Fibroblast of skin of scalp (primary cell): ENCODE measurements at places on chromosomes 3 and 15.

DNA sequence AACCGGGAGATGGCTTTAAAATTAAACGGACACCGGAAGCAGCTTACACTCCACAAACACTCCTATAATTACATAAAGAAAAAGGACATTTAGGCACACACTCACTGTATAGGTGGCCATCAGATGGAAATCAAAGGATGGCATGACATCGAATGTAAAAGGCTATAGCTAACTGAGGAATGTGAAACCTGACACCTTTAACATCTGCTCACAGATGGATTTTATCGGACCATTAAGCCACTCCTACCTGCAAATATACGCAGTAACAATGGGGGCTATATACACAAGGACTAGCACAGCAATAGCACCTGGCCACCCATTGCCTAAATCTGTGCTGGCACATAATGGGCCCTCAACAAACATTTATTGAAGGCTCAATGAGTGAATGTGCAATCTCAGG, 14.5 kb upstream of the RBSN start:
- DNase-seq: no peak

DNA sequence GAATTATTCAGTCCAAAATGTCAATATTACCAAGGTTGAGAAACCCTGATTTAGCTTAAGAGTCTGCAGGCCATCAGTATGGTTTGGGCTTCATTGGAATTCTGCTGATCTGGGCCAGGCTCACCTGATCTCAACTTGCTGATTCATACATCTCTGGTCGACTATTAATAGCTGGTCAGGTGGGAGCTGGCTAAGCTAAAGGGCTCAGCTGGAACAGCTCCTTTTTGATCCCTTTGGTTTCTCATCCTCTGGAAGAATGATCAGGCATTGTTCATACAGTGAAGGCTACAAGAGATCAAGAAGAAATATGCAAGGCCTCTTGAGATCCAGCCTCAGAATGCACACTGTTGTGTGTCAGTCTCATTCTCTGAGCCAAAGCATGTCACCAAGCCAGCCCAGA, 123.3 kb upstream of the MME start:
- no peak for DNase-seq

- no peak for DNase-seq
Measured at GRCh38 chr15:45759936-45760335, 125.1 kb downstream of the SQOR start.

GRCh38 chr3:133799794-133800585, 5.6 kb upstream of the SRPRB start:
- no peak for DNase-seq

DNA sequence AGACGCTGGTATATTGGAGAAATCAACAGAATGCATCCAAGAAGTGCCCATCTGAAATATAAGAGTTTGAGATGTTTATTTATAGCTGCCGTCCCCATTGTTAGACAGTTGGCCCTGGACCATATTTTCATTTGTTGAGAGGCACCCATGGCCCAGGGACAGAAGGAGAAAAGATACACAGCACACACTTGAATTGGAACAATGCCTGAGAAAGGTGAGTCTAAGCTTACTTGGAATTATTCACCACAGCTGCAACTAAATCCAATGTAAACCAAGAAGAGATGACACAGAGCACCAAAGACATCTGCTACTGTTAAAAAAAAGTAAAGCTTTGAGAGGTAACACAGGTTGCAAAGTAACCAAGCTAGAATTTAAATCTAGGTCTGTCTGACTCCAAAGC, 525.5 kb upstream of the NAALADL2 start:
- no peak for DNase-seq

- no peak for DNase-seq
Measured at GRCh38 chr3:153928851-153929250, 192.3 kb upstream of the ARHGEF26 start.

DNA sequence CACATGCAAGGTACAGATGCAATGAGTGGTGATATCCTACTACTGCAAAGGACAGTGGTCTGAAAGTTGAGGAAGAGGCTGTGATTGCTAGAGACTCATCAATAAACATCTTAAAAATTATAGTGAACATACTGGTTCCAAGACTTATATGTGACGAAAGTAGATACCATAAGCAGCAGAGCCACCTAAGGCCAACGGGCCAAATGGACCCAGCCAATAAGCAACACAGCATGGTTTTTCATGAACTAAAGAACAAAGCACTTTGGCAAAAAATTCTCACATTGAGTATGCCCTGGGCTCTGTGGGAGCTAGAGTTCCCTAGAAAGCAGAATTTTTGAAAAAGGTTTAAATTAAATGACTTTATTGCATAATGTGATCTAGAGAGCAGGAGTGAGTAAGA, 272.1 kb downstream of the SI start:
- peak; percentile 4 for DNase-seq

DNA sequence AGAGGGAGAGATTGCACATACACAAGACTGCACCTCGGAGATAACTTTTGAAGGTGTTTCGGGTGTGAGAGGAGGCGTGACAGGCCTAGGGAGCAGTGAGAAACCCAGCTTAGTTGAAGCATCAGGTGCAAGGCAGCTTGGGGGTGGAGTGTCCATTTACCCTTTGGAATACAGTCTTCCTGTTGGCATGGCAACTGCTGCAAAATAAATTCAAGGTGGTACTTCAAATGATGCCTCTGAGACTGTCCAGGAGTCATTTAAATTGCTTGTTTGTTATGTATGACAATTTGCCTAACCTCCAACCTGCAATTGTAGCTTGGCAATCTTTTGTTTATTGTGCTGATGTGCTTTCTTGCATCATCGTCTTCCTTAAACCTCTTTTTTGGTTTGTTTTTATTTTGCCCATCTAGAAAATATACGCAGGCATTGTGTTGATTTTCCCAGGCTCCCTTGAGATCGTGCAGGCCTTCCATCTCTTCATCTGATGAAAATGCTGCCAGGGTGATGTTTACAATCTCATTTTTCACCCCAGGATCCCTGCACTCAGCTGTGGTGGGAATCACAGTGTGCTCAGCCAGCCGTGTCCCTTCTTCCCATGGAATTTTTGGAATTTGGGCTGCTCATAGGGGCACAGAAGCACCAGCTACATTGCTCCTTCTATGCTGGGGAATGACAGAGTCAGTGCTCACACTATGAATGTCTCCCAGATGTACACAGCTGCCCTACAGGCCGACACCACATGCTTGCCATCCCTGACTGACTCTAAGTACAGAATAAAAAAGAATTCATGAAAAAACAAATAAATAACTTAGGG, 583.1 kb upstream of the CFAP20DC start:
- DNase-seq: peak; percentile 82

DNA sequence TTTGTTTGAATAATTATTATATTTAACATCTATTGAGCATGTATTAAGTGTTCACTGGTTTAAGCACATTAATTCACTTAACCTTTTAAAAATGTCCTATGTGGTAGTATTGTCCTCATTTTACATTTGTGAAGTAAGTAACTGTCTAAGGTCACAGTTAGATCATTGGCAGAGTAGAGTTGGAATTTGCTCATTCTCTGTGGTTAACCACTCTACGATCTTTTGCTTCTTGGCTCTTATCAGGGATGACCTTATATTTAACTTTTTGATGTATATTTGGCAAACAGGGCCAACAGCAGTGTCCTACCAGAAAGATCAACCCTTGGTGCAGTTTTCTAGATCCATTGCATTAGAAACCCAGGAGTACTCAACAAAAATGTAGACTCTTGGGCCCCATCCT, 34.0 kb downstream of the PXK start:
- peak; percentile 28 for DNase-seq

DNA sequence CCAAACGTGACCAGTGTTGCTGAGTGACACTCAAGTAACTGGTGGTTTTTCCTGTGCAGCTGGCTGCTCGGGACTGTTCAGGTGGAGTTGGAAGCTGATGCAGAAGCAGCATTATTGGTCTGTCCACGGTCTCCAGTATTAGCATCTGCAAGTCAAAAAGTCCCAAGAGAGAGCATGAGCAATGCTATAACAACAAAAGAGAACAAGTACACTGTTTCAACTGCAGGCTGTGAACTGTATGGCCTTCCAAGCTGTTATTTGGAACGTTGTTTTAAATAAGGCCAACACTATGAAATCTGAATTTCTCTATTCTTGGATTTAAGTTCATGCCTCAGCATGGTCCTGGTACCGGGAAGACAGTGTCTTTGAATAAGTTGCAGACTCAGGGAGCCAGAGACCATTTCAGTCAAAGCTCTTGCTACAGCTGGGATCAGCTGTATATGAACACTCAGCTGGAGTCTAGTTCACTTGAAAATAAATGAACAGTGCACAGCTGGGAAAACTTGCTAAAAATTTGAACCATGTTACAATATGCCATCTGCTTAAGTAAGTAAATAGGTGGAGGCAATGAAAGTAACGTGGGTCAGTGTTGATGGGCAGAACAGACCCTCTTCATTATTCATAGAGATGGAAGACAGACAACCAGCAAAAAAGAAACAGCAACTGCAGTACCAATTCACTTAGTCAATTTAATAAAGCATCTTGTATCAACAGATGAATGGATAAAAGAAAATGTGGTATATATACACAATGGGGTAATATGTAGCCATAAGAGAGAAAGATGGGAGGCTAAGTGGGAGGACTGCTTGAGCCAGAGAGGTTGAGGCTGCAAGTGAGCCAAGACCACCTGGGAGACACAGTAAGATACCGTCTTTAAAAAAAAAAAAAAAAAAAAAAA, 45.1 kb downstream of the NR1I2 start:
- no peak for DNase-seq

DNA sequence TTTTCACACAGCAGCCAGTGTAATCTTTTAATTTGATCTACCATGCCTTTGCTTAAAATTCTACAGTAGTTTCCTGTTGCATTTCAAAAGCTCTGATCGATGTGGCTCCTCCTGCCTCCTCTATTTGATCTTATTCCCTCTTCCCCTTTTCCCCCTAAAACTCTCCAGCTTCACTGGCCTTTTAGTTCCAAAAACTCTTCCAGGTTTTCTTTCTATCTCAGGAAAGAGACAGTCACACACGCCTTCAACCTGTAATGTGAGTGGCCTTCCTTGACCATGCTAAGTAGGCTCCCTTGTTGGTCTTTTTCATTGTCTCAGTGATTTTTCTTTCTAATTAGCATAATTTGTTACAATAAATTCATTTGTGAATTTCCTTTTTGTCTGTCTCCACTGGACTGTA, 985 bp downstream of the TEX9 start:
- DNase-seq: no peak

DNA sequence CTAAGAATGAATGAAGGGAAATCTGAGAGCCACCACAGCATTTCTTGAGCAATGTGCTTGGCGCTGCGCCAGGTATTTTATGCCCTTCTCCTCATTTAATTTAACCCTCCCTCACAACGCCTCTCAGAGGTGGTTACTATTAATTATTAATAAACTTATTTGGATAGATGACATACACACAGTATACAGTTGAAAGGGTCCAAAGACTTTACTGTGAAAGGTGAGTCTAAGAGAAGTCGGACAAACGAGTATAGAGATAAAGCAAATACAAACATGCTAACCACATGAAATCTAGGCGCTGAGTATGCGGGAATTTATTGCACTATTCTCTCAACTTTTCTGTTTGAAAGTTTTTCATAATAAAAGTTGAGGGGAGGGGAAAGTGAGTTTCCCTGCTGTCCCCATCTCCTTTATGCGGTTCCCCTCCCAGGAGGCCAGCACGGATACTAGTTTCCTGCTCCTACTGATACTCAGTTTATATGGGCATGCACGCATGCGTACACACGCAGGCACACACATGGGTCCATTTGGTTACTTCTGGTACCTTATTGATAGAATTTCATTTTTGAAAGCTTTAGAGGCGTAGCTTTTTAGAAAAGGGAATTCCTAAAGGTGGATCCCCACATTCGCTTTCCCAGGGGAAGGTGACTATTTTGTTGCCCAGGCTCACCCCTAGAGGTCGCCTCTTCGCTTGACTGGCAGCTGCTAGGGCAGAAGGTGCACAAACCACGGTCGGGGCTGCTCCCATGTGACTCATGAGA, 28.5 kb upstream of the KCTD6 start:
- peak; percentile 86 for DNase-seq

- DNase-seq: no peak
Measured at GRCh38 chr3:21889166-21889565, 138.2 kb upstream of the ZNF385D start.

GRCh38 chr3:123803521-123803920, 80.6 kb downstream of the MYLK start:
- no peak for DNase-seq

GRCh38 chr3:160097478-160097877, 108.8 kb downstream of the IL12A start:
- no peak for DNase-seq

- peak; percentile 18 for DNase-seq
Measured at GRCh38 chr3:124007186-124007585, 15.3 kb upstream of the ROPN1 start.

DNA sequence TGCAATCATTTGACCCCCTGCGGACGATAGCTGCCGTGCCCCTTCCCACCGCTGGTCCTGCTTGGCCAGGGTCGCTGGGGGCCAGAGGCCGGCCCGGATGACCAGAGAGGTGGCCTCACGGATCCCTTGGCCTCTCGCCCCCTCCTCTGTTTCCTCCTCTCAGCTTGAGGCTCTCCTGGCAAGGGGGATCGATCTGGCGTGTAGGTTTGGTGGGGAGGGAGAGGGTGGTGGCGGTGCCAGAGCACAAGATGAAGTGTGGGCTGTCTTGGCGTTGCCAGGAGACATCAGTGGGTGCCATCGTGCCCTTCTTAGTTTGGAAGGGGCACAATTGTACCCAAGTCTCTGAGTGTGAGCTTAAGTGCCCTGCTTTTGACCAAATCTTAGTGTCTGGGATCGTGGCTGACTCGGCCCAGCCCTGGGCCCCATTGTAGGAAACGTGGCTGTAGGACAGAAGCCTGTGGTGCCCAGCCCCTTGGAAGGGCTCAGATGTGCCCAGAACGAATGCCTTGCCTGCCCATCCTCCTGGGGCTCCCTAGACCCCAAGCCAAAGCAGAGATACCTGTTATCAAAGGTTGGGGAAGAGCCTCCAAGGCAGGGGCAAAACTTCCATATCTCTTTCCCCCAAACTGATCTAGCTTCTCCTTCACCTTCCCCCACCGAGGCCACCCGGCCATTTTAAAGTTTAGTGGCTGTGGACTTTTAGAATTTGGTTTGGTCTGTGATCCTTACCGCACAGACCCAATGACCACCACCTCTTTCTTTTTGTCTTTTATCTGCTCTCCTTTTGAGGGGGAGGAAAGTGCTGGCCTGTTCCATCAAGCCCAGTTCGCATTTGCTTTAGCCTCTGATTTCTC, 14.4 kb downstream of the NR2F2 start:
- DNase-seq: no peak

DNA sequence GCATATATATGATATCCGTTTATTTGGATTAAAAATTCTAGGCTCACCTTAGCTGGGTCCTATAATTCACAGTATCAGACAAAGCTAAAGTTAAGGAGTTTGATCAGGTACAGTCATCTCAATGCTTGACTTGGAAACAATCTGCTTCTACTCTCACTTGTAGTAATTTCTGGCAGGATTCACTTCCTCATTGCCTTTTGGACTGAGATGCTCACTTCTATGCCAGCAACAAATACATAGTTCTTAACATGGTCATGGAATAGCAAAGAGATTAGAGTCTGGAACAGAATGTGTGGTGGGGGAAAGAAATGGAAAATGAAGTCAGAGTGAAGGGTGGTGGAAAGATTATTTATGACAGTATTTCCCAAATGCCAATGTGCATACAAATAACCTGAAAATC, 693.6 kb downstream of the CADM2 start:
- no peak for DNase-seq
